ENCODE measurements at places on chromosomes 6 and 20.

DNA sequence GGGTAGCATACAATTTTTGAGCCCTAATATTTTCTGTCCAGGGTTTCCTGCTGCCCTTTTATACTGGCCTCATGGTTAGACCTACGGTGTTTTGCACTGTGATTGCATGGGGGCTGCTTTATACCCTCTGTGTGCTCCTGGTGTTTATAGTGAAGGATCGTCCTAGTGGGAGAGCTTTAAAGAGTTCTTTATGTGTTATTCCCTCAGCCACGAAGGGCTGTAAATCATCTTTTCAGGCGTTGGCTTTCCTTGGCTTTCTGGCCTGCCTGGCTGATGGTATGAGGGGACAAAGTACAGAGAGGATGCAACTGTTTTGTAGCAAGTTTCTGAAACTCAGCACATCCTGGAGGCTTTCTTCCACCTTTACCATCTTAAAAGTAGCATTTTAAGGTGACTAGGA lies 464.3 kb downstream of the EPM2A start:
- DNase-seq: no peak

- DNase-seq: no peak
These were observed 54.8 kb downstream of the TNFAIP3 start for GRCh38 chr6:137921823-137922222.

- DNase-seq: no peak
These were observed 60.0 kb downstream of the TOX2 start for GRCh38 chr20:43974695-43975094.

GRCh38 chr20:38050686-38051085 lies 17.1 kb downstream of the RPRD1B start:
- no peak for DNase-seq

DNA sequence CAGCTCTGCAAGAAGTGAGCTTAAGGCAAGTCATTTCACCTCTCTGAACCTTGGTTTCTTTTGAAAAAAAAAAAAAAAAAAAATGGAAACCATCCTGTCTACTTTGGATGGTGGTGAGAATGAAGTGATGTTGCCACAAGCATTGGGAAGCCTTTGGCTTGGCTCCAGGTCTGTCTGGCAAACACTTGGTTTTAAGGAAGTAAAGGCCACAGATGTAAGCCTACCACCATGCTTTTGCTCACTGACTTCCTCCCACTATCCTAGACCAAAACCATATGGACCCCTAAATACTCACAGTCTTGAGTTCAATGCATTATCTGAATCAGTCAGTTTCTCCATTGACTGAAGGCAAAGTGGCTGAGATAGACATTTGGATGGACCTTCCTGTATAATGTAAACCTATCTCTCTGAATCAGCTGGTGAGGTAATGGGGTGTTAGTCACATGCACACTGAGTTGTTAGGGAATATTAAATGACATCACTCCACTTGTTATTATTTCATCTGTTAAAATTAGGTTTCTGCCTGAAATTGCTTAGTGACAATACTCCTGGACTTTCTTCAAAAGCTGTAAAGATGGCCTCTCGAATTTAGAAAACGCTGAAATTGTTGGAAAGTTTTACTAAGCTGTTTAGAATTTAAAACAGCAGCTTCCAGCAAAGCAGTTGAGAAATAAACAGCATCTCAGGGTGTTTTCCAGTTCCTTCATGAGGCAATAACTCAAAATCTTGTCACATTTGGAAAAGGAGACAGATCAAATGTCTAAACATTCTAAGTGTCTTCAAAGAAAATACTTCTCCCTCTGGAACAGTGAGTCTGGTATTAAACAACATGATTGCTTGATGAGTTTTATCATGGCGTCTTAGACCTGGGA lies 833.5 kb downstream of the DHX35 start:
- no peak for DNase-seq

DNA sequence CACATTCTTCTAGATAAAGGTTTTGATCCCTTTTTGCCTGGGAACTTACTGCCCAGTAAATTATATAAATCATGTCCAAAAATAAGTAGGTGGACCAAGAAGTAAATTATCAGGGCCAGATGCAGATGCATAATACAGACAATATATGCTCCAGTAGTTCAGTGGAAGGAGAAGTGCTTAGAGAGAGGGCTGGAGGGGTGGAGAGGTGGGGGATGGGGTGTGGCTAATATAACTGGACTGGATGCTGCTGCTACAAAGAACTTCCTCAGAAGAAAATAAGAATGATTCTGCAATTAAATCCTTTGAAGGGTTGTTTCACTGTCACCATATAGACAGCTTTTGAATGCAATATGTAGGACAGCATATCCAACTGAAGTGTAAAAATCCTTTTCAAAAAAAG lies 14.8 kb upstream of the TFAP2D start:
- DNase-seq: no peak

DNA sequence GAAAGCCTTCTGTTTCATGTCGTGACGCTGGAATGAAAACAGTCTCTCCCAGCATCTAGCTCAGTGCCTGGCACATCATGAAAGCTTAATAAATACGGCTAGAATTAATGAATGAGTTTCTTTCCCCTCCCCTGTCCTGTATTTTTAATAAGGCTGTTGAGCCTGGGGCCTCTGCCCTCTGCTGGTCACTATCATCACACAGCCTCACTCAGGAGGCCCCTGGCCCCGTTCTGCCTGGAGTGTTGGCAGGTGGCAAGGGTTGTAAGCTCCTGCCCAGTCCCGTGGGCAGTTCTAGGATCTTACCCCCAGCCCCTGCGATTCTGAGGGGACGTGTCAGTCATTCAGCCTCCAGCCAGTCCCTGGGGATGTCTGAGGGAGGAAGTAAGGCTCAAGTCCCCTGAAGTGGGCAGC lies 41.4 kb downstream of the PHACTR3 start:
- no peak for DNase-seq

GRCh38 chr20:24958506-24959385 lies 9.7 kb downstream of the CST7 start:
- DNase-seq: no peak
